ENCODE measurements at places on chromosomes 6 and 20. TPM values are rescaled to one million over a fixed set of nuclear protein-coding genes. Genes with fewer than 3 reads are reported as not detected.

The KIAA0408 gene
- 2.8 TPM for total RNA-seq

DNA sequence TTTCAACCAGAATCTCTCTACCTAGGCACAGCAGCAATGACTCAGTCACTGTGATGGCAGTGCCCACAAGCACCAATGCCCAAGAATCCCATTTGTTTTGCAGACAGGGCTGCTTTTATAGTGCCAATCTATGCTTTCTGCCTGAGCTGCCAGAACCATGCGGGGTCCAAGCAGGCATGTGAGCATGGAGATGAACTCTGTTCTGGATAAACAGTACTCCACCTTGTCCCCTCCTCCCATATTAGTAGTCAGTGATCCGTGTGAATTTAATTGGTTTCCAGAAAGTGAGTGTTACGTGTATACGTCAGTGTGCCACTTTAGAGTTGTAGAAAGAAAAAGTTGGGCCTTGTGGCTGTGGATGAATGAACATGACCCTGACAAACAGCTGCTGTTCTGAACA is 79.4 kb downstream of the SASH1 start:
- no peak overlapping the region for H3K4me3 ChIP-seq
- no peaks in the 10 kb centered on the region for H3K4me1 ChIP-seq
- no peak overlapping the region for H3K27ac ChIP-seq
- DNase-seq: no peak

DNA sequence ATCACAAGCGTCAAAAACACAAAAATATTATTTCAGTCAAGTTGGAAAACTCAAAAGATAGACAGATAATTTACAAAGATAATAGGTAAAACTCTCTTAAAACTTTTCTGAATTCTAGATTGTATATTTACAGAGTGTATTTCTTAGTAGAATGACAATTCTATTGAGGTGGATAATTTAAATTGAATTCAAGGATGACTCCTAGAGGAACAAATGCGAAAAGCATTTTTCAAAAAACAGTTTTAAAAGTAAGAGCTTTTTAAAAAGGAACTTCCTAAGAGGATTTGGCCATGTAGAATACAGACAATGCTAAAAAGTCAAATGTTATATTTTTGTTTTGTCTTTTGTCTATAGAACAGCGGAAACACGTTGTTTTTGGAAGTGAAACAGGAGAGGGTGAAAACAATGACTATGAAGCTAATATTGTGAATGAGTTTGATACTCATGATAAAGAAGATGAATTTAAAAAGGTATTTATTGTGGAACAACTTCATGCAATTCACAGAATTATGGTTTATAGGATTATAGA is 90.1 kb downstream of the DNAH8 start:
- no peak overlapping the region for H3K27ac ChIP-seq
- DNase-seq: no peak
- H3K4me1 ChIP-seq: no peaks in the 10 kb centered on the region
- H3K36me3 ChIP-seq: no peaks in the 10 kb centered on the region
- H3K27me3 ChIP-seq: peaks cover 4% of the 10 kb centered on the region

GRCh38 chr6:138310821-138311220 is 66.9 kb upstream of the SMIM28 start:
- H3K36me3 ChIP-seq: no peaks in the 10 kb centered on the region
- no peak overlapping the region for H3K27ac ChIP-seq
- no peak for DNase-seq
- H3K27me3 ChIP-seq: no peaks in the 10 kb centered on the region
- no peaks in the 10 kb centered on the region for H3K4me1 ChIP-seq
